ENCODE measurements at places on chromosomes 16 and 17.

GRCh38 chr16:66489385-66489784, 60.5 kb downstream of the TK2 start:
- no peak for DNase-seq

DNA sequence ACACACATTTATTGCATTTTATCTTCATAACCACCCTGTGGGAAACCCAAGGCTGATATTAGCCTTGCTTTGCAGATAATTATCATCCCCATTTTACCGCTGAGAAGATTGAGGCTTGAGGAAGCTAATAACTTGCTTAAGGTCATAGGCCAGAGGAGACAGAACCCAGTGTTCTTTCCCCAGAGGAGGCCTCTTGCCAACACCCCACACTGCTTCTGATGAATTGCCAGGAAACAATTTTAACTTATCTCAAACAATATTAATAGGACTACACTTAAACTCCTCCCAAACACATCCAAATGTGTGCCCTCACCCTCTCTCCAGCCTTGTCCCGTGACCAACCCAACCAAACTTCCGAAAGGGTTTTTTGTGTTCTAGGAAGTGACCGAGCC, 2.1 kb upstream of the SPG7 start:
- DNase-seq, result no peak

GRCh38 chr16:56936950-56937349, 5.0 kb downstream of the HERPUD1 start:
- DNase-seq, result no peak

GRCh38 chr17:37813751-37814150, 68.9 kb upstream of the HNF1B start:
- DNase-seq, result no peak

GRCh38 chr16:56183266-56183665, 8.0 kb upstream of the GNAO1 start:
- no peak for DNase-seq

DNA sequence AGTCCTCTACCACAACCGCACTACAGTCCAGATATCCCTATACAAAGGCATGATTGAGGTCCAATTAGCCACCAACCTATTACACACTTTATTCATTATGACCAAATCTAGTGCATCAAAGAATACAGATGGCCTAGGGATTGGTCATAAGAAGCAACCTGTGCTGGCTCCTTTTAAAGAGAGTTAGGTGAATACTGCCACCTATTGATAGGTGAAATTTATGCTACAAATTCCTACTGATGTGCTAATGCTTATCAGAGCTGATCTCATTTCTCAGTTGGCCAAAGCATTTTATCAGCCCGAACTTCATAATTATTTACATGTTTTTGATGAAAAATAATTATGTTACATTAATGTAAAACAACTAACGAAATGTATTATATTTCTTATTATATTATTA, 166.3 kb downstream of the ANKFN1 start:
- peak; percentile 9 for DNase-seq

DNA sequence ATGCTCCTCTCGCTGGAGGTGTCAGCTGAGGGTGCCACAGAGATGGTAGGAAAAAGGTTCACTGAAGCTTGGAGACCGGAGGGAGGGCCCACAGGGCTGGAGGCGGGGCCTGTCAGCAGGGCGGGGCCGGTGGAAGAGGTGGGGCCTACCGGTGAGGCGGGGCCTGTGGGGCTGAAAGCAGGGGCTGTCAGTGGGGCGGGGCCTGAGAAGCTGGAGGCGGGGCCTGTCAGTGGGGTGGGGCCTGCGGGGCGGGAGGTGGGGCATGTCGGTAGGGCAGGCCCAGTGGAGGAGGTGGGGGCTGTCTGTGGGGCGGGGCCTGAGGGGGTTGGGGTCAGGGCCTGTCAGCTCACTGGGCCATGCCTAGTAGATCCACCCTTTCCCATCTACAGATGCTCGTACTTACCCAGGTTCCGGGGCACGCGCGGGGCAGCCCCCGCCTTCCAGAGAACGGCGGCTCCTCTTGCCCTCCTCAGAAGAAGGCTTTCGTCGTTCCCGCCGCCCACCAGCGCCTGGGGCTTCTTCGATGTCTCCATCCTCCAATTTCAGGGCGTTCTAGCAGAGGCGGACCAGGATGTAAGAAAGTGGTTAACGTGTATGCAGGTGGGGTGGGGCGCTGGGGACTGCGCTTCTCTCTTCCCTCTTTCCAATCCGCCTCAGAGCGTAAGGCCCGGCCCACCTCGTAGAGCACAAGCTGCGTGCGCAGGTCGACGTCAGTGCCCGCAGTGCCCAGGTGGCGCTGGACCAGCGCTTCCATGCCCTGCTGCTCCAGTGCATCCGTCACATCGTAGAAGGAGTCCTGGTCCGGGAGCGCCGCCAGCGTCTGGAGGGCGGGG, 9.8 kb downstream of the TMEM208 start:
- DNase-seq, result no peak

DNA sequence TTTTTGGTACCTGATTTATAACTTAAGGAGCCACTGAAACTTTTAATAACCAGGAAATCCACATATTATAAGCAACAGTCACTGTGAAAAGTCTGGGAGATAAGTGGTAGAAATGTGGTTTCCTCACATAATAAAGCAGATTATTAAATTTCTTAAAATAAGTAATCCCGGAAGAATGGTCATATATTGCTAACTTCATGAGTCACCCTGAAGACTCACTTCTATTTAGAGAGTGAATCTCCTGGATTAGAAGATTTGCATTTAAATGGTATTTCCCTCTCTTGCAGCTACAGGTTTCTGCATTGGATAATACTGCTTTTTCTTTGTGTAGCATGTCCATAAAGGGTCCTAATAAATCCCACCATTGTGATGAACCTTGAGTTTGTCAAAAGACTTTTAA, 1286.8 kb upstream of the CDH8 start:
- no peak for DNase-seq

DNA sequence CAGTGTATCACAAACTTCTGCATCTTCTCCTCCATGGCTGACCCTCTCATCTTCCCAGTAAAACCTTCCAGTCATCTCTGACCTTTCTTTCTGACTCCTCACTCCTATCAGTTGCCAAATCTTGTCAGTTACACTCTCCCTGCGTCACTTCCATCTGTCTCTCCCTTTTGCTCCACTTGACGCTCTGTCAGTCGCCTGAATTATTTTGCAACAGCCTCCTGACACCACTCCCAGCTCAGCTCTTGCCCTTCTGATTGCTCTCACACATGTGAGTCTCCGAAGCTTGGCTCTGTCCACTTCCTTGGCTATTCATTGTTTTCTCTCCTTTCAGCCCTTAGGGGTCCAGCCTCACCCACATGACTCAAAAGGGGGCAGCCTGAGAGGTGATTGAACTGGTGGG, 27.7 kb downstream of the DHRS7C start:
- no peak for DNase-seq

DNA sequence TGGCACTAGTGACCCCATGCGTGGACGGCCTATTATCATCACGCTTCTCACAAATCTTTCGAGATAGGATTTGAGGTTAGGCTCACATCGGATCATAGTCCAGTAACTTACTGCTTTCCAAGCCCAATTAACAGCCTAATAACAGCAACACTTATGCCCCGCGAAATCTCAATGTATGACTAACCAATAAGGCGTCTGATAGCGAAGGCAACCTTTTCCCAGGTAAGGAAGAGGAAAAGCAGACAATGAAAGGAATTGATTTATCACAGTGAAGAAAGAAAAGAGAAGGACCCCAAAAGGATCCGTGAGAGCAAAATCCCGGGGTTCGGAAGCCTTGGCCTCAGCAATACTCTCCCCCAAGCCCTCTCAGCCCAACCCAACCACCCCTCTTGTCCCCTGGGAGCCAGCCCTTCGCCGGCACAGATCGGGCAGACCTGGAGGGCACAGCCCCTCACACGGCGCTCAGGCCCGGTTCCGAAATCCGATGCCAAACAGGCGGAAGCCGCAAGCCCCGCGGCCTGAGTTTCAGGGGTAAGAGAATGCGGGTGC, 534 bp downstream of the GPATCH8 start:
- no peak for DNase-seq
